ENCODE measurements at places on chromosomes 2 and 18. TPM values are rescaled to one million over a fixed set of nuclear protein-coding genes. Genes with fewer than 3 reads are reported as not detected.

DNA sequence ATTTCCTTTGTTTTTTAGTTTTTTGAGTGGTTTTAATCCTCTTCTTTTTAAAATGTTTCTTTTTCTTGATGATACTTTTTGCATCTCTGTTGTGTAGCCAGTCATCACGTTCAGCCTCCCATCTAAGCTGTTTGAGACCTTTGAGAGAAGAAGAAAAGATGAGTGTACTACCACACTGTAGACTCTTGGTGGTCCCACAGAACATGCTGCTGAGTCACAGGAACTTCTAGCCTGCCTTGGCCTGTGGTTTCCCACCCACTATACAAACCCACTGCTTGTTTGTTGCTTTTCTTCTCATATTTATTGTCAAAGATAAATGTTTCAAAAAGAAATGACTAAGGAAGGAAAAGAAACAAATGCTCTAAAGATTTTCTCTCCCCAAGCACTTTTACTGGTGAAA is 5.5 kb downstream of the CEBPZOS start:
- DNase-seq, result no peak
- H3K4me3 ChIP-seq, result no peak overlapping the region
- H3K36me3 ChIP-seq, result no peaks in the 10 kb centered on the region
- no peak overlapping the region for H3K27ac ChIP-seq

- no peaks in the 10 kb centered on the region for H3K4me1 ChIP-seq
- H3K4me3 ChIP-seq, result no peak overlapping the region
- H3K27me3 ChIP-seq, result no peaks in the 10 kb centered on the region
- no peaks in the 10 kb centered on the region for H3K36me3 ChIP-seq
- no peak overlapping the region for H3K27ac ChIP-seq
- no peak for DNase-seq
These were observed 245.2 kb upstream of the REG3G start for GRCh38 chr2:78780256-78780655.

- no peaks in the 10 kb centered on the region for H3K36me3 ChIP-seq
- DNase-seq, result no peak
- peaks cover 14% of the 10 kb centered on the region for H3K4me1 ChIP-seq
- H3K27me3 ChIP-seq, result no peaks in the 10 kb centered on the region
- H3K27ac ChIP-seq, result no peak overlapping the region
- peak overlapping the region; percentile 74 for H3K4me3 ChIP-seq
These were observed 735 bp downstream of the NRP2 start for GRCh38 chr2:205682971-205683501.

Gene HOXD10
- polyA plus RNA-seq, result 8.1 TPM

DNA sequence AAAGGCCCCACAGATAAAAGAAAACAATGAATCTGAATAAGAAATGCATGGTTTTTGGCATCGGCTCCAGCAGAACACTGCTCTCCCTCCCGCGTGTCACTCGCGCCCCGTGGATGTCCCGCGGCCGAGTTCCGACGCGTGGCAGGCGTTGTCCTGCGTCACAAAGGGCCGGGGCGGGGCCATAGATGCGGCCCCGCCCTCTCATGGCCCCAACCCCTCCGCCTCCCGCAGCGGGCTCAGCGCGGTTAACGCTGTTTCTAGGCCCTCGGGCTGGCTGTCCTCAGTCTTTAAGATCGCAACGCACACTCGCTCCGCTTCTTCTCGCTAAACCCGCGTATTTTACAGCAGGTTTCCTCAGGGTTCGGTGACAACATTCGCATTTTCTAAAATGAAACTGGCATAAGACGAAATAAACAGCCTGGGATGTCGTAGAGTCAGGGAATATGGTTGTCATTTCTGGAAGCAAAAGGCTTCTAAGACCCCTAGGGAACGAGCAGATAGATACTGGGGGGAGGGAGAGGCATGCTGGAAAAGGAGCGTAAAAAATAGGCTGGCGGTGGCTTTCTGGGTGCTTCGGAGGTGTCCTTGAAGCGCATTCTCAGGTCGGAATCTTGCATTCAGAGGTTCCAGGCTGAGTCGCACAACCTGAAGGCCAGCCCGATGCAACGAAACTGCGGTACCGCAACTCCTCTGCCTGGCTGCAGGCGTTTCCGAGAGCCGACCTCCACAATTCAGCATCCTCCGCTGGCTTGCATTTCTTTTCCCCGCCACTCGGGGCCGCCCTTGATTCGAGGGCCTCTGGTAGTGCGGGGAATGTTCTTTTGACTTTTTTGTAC is at the start of gene FKBP7:
Gene FKBP7 (minus strand): TSS at position 162 of the 836 bp plus-strand sequence. CDS start 101 bp downstream, at position 61.
- H3K36me3 ChIP-seq, result no peaks in the 10 kb centered on the region
- H3K4me1 ChIP-seq, result peaks cover 9% of the 10 kb centered on the region
- peak within 1 kb of the TSS; percentile 92 for H3K4me3 ChIP-seq
- peak; percentile 91 for DNase-seq
- no peaks in the 10 kb centered on the region for H3K27me3 ChIP-seq

DNA sequence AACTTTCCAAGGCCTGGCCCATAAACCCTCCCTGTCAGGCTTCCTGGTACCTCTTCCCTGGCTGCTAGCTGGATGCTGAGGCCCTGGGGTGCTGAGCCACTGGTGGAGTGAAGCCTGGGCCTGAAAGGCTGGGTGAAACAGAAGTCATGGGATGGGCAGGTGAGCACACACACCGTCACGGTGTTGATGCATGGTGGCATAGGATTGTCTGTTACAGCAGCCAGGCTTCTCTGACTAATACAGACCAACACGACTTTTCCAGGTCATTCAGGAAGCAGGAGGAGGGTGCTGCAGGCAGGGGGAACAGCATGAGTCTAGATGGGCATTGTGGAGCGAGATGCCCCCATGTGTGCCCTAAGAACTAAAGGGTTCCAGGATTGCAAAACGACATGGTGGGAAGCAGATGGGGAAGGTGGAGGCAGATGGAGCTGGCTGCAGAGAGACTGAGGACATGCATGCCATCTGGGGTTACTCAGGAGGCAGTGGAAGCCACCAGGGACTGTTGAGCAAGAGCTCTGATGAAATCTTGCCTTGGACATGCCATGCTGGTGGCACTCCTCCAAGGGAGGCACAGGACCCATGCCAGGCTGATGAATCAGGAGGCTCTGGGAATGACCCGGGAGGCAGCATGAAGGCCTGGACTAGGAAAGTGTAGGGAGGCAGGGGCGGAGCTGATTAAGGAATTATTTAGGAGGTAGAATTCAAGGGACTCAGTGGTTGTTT is 480.9 kb downstream of the TSN start:
- H3K4me1 ChIP-seq, result no peaks in the 10 kb centered on the region
- H3K4me3 ChIP-seq, result no peak overlapping the region
- H3K27me3 ChIP-seq, result no peaks in the 10 kb centered on the region
- no peaks in the 10 kb centered on the region for H3K36me3 ChIP-seq
- no peak overlapping the region for H3K27ac ChIP-seq

DNA sequence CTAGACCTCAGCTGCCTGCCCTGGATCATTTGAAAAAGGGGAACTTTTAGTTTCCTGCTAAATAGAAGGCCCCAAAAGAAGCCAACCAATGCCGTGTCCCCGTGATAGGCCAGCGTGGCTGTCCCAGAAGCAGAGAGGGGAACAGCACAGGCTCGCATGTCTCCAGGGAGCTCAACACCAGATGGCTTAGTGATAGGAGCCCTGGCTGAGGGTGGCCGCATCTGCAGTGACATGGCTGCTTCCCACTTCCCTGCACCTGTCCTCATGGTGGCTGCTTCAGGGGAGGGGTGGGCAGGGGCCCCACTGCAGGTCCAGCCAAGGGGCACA is 79.6 kb downstream of the MBP start:
- no peak overlapping the region for H3K4me3 ChIP-seq
- no peak overlapping the region for H3K27ac ChIP-seq
- H3K4me1 ChIP-seq, result peaks cover 6% of the 10 kb centered on the region
- H3K27me3 ChIP-seq, result no peaks in the 10 kb centered on the region

DNA sequence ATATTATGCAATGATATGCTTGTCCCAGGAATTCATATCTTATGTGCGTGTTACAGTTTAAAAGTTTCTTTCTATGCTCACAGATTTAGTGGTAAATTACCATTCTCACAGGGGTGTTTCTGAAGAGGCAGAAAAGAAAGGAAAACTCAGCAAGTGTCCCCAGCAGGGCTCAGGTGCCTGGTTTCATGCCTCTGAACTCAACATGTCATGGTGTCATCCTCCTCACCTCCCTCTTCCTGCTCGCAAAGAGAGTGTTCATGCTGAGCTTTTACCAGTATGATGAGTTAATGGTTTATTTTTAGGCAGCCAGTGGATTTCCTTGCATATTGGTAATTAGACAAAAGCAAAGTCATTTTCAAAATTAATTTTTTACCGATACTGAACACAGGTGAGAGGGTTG is 492.9 kb upstream of the ZEB2 start:
- H3K27me3 ChIP-seq, result no peaks in the 10 kb centered on the region
- no peaks in the 10 kb centered on the region for H3K4me1 ChIP-seq
- H3K4me3 ChIP-seq, result no peak overlapping the region
- no peaks in the 10 kb centered on the region for H3K36me3 ChIP-seq
- no peak for DNase-seq

DNA sequence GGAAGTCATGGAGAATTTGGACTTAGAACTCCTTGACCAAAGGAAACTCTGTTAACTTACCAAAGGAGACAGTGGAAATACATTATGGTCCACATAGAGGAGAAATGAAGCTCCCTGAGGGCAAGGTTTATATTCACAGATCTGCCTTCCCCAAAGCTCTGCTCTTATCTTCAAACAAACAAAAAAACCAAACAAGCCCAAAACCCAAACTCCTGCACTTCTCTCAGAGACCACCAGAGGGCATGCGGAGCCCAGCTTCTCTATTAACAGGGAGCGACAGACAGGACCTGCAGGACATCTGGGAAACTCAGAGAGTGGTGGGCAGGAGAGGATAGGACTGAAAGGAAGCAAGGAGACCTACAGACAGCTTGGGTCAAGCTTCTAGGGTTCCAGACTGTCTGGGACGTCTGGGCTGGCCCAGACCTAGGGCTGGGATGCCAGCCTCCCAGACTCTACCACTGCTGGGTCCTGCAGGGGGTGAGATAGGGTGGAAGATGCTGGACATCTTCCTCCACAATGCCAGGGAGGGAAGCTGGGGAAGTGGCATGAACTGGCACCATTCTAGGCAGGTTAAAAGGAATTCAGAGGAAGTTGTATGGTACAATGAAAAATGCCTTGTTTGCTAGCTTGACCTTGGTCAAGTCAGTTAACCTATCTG is 4.0 kb upstream of the WNT10A start:
- no peaks in the 10 kb centered on the region for H3K36me3 ChIP-seq
- peaks cover 1% of the 10 kb centered on the region for H3K4me1 ChIP-seq
- no peak overlapping the region for H3K4me3 ChIP-seq
- peak; percentile 53 for DNase-seq
- H3K27ac ChIP-seq, result no peak overlapping the region

Data from ovary (tissue), 10 donors.